ENCODE measurements at places on chromosomes 2 and 18.

DNA sequence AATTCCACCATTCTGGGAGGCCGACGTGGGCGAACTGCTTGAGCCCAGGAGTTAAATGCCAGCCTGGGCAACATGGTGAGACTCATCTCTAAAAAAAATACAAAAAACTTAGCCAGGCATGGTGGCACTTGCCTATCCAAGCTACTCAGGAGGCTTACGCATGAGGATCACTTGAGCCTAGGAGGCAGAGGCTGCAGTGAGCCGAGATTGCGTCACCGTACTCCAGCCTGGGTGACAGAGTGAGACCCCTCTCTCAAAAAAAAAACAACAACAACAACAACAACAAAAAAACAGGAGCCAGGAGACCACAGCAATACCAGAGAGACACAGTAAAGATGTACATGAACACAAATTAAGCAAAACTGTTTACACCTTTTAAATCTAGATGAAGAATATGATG lies 52.9 kb downstream of the TLK1 start:
- no peak for DNase-seq

DNA sequence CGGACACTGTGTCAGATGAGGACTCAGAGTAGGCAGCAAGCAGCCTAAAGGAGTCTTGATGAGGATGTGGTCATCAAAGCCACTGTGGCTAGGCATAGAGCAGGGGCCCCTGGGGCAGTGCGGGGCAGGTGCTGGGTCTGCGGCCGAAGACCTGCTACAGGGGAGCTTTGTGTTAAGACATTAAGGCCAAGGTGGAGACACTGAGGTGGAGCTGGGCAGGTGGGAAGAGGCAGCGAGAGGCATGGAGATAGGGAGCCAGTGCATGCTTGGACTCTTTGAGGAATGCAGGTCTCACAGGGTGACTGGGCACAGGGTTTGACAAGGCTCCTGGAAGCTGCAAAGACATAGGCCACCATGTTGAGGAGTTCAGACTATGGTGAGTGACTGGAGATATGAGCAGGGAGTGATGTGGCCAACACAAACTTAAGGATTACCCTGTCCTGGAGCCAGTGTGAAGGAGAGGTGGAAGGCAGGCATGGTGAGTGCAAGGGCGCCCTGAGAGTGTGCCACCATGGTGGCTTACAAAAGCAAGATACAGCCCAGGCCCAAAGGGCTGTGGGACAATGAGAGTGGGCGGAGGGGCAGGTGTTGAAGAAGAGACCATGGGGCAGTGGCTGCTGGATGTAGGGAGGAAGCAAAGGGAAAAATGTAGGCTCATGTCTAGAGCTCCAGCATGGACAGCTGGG lies 450.9 kb upstream of the HS6ST1 start:
- peak; percentile 56 for DNase-seq

DNA sequence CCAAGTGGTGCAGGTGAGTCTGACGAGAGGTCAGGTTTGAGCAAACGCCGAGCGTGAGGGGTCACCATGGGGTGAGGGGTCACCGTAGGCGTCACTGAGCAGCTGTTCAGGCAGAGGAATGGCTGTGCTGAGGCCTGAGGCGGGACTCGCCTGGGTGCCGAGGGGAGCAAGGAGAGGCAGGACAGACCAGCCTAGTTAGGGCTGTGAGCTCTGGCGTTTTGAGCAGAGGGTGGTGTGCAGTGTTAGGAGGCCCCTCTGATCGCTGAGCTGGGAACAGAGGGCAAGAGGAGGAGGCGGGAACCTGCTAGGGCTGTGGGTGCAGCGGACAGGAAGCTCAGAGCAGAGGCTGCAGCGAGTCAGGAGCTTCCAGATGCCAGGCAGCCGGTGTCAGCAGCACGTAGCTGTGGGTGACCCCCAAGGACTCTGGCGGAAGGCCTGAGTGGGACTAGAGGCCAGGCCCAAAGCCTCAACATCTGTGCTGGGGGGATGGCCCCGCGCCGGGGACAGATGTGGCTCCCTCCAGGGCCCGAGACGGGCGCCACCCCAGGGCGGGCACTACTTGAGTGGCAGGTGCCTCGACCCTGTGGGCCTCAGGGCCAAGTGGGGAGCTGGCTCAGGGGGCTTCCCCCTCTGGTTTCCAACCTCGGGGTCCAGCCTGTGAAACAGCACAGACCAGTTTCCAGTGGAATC lies 55.7 kb downstream of the KCNG2 start:
- DNase-seq, result no peak

DNA sequence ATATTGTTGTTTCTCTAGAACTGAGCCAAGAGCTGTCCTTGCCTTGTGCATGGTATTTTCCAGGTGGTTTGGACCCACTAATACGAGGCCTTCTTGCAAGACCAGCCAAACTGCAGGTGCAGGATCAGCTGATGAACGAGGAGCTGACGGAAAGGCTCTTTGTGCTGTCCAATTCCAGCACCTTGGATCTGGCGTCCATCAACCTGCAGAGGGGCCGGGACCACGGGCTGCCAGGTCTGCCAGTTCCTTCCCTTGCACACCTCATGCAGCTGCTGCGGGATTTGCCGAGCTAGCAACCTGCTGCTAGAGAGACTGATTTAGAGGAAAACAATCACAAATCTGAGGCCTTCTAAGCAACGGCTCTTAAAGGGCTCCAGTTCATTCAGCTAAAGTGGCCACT lies 74.5 kb downstream of the TPO start:
- peak; percentile 65 for DNase-seq

DNA sequence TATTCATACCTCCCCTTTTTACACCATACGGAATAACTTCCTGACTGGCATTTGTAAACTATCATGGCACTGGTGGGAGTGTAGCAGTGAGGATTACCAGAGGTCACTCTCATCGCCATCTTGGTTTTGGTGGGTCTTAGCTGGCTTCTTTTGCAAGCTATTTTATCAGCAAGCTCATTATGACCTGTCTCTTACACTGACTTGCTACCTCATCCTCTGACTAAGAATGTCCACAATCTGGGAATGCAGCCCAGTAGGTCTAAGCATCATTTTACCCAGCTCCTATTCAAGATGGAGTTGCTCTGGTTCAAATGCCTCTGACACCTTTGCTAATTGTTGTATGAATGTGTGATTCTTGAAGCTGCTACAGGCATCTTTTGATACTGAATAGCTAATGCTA lies 950.8 kb upstream of the SLC39A10 start:
- DNase-seq, result no peak

DNA sequence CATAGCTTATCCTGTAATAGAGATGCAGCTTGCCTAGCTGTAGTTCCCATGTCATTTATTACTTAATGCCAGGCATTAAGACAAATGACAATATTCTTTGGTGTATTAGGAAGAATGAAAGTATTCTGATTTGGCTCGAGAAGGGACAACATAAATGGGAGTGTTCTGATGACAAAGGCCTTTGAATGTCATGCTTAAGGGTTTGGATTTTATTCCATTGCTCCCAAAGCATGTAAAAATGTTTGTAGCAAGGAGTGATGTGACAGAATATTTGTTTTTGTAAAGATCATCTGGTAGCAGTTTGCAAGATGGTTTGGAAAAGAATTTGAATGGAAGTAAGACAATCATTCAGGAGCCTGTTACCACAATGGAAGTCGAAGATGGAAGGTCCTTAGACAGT lies 30.4 kb downstream of the EEF1B2 start:
- no peak for DNase-seq

DNA sequence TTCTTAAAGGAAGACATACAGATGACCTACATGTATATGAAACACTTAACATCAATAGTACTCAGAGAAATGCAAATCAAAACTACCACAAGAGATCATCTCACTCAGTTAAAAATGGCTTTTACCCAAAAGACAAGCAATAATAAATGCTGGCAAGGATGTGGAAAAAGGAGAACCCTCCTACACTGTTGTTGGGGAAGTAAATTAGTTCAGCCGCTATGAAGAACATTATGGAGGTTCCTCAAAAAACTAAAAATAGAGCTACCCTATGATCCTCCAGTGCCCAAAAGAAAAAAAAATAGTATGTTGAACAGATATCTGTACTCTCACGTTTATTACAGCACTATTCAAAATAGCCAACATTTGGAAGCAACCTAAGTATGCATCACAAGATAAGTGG lies 1579.4 kb upstream of the TMEFF2 start:
- no peak for DNase-seq

GRCh38 chr2:222711315-222711940 lies 40.0 kb downstream of the MOGAT1 start:
- no peak for DNase-seq

DNA sequence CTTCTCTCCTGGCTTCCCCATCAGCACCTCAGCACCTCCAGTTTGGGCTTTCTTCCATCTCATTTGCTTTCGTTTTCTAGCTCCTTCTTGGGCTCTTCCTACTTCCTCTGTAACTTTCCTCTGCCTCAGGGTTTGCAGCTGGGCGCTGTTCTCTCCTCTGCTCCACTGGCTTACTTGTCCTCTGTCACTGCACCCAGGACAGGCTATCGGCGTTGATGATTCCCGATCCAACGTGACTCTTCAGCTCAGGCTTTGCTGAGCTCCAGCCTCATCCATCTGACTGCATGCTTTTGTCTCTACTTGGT lies 362.4 kb downstream of the CYRIA start:
- DNase-seq, result no peak

DNA sequence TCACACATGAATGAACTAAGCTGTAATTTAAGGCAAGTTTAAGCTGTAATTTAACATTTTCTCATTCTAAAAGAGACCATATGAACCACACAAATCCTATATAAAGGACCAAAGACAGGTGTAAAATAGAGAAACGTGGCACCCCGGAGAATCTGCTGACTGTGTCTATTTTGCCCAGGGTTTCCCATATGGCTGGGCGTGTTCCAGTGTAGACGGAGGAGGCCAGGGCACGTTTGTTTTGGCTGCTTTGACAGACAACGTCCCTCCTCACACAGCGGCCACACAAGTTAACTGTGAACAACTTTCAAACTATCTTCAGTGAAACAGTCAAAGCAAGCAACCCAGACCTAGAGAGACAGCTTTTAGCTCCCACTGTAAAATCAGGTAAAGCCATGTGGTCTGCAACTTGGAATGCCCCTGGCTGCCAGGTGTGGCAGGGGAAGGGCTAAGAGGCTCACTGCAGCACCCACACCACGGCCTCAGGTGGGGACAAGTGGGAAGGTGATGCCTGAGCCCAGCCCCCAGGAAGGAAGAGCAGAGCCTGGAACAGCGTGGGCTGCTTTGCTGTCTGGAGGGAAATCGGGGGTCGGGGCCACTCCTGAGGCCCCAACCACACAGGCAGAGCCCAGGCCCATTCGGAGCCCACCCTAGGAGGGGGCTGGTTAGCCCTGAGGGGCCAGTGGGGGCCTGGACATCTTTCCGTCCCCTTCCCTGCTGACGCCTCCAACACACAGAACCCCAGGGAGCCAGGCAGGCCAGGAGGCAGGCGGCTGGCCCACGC lies 40.7 kb downstream of the SLC66A2 start:
- DNase-seq, result no peak

- DNase-seq, result no peak
Observed at GRCh38 chr2:165662720-165663119, 131.3 kb downstream of the GALNT3 start.

- DNase-seq, result no peak
Observed at GRCh38 chr2:131055169-131056065, 37.8 kb downstream of the FAM168B start.

DNA sequence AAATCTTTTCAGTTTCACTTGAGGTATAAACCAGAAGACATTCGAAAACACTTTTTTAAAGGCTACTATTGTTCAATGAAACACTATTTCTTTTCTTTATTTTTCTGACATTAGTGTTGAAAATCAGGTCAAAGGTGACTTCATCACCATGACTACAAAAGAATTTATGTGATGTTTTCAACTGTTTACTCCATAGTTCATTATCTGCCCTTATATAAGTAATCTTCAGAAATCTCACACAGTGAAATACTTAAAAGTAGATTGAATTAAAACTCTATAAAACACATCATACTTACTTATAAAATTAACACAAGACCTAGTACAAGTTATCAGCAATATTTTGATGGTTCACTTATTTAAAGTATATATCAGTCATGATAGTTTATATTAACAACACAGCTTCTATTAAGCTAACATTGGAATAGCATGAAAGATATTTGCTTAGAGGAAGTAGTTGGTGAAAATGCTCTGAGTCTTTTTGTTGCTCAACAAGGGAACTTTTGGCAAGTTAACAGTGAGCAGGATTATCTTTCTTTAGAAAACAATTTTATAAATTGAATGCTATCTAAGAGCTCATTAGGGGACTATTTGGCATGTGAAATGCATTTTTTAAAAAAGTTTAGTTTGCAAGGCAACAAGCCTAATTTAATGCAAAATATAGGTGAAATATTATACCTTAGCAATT lies 60.8 kb downstream of the MC4R start:
- DNase-seq, result no peak

DNA sequence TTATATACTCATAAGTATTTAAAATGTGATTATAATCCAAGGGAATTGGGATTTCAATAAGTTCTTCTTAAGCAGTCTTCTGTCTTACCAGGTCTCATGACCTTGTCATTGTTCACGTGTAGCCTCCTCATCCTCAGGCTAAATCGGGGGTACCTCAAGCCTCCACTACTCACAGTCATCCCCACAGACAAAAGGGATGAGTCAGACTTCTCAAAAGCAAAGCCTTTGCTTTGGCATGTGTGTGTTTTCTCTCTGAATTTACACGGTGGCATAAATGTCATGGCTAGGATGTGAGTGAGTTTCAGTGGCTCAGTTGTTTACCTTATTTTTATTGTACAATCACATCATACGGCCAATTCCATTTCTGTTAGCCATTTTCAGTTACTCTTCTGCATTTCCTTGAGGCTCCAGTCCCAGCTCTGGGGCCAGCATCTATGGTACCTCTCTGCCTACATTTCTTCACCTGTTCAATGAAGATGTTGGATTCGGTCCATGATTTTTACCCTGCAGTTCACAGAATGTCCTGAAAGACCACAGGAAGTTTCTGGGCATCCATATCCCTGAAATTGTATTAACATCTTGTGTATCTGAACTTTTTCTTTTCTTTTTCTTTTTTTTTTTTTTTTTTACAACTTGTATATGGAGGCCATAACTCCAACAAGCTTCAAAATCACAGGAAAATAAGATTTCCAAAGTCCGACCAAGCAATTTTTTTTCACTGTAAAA lies 195.3 kb downstream of the FHOD3 start:
- no peak for DNase-seq

- DNase-seq, result no peak
Observed at GRCh38 chr2:199590321-199591203, 132.8 kb upstream of the SATB2 start.

DNA sequence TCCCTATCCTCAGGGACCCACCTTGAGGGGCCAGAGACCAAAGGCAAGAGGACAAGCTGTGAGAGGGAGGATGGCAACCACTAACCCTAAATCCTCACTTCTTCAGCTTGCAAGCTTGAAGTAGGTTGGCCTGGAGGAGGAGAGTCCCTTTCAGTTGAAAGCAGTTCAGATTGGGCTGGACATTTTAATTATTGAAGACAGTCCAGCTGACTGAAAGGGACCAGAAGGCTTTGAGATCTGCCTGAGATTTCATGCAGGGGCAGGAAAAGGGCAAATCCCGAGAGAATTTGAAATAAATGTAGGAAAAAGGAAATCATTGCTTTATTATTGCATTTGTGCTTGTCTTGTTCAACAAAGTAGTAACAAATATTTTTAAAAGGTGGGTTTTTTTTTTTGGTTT lies 118.9 kb upstream of the STON1 start:
- no peak for DNase-seq
